ENCODE measurements at places on chromosomes 1 and 21.

DNA sequence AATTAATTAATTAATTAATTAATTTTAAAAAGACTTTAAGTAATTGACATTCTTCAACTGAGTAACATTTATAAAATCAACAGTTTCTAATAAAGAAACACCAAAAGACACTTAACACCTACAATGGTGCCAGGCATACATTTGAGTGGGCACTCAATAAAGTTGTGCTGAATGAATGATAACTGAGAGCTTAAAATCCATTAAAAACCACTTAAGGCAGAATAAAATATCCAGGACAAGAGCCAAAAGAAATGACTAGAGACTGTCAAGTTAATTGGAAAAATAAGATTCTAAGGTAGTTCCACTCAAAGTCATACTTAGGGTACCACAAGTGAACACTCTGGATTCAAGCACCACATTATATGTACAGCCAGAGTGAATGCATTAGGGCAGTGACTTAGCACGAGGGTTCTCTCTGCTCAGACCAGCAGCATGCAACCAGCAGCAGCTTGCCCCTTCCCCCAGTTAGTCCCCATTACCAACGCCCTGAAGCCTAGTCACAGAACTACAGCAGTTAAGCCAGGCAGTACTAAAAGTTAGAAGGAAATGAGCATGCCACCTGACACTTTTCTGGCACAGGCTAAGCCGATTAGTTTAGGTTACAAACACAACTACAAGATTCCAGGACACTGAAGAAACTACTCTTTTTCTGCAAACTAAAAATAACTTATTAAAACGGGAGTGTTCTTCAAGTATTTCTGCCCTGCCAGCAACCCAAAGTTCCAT, 46.5 kb downstream of the LUZP1 start:
- no peak for DNase-seq

GRCh38 chr1:94303005-94303404, 65.6 kb upstream of the ARHGAP29 start:
- DNase-seq, result no peak

GRCh38 chr1:7224081-7224534, 438.9 kb downstream of the CAMTA1 start:
- no peak for DNase-seq

GRCh38 chr1:159214149-159214760, 9.6 kb downstream of the ACKR1 start:
- peak; percentile 58 for DNase-seq

GRCh38 chr1:234897754-234898454, 230.7 kb downstream of the TOMM20 start:
- DNase-seq, result no peak

DNA sequence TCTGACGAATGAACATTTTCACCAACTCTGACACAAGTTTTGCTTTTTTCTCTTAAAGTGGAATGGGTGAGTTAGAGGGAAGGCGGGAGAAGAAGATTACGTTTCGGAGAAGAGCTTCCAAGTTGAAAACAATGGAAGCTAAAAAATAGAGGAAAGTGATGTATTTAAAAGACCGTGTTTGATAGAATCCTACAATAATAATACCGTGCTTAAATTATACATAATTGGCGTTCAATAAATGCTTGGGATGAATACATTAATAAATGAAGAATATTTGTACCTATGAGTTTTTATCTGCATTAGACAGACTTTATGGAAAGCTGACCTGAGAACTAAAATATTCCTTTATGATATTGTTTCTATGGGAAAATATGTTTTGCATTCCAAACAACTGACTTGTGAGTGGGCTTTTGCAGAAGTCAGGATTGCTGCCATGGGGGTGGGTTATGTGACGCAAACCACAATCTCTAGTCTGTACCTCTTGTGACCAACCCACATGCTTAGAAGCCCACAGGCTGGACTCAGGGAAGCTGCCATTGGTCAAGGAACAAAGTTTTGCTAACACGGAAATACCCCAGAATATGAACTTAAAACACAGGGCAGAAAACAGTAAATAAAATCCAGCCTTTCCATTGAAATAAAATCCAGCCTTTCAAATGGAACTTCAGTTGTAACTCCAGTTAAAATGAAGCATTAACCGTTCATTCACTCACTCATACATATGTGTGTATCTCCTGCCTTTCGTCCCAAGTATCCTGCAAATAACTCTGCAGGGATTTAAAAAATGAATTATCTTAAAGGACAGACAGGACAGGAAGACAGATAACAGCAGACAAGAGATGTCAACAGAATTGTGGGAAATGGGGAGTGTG, 21.3 kb upstream of the ATF3 start:
- no peak for DNase-seq

DNA sequence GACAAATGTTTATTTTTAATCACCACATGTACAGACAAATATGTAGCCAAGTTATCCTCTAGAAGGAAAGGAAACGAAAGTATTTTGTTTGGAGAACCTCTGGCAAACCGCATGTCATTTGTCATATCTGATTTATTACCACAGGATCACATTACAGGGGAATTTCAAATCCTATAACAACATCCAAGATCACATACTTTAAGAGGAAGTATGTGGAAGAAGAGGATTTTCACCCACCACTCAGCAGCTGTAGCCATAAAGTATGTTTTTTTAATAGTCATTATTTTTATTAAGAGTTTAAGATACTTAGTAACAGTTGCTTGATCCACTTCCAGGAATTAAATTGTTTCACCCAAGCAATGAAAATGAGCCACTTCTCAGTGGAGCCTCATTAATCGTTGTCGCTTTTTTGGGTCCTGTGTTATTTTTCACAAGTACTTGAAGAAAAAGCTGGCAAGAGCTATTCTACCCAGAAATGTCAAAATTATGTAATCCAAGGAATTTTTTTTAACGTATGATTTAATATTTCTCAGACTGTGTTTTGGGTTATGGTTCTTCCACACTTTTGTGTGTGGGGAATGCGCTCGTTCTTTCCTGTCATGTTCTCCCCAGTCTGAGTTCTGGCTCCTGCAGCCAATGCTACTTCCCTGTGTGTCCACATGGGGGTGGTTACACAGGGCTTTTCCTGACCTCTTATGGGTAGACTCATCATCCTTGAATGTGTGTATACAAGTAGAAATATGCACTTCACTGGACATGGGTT, 6.9 kb downstream of the SERTAD4 start:
- peak; percentile 94 for DNase-seq

- no peak for DNase-seq
These were observed 169.6 kb downstream of the ROR1 start for GRCh38 chr1:63943393-63943792.

- peak; percentile 4 for DNase-seq
These were observed 352.1 kb downstream of the ST6GALNAC3 start for GRCh38 chr1:76426606-76427005.

DNA sequence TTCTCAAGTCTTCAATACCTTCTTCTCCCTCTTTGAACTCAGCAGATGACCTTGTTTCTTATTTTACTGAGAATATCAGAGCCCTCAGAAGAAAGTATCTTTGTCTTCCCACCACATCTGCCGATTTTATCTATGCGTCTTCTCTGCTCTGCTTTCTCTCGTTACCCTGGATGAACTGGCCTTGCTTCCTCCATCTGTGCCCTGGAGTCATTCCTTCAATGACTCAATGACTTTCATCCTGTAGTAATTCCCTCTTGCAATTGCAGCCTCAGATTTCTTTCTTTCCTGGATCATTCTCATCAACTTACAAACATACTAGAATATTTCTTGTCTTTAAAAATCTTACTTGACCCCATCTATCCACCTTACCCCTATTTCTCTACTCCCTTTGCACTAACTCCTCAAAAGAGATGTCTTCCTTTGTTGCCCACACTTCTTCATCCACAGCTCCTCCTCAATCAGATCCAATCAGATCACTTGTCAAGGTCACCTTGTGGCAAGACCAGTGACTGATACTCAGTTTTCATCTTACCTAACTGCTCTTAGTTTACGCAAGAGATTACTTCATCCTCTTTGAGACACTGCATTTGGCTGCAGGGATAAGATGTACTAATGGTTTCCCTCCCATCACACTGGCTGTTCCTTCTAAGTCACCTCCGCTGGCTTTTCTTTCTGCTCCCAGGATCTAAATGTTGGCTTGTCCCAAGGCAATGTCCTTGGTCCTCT, 8.2 kb upstream of the TGFBR3 start:
- DNase-seq, result peak; percentile 81

- no peak for DNase-seq
These were observed 87.3 kb downstream of the RPS6KC1 start for GRCh38 chr1:213138391-213138790.

DNA sequence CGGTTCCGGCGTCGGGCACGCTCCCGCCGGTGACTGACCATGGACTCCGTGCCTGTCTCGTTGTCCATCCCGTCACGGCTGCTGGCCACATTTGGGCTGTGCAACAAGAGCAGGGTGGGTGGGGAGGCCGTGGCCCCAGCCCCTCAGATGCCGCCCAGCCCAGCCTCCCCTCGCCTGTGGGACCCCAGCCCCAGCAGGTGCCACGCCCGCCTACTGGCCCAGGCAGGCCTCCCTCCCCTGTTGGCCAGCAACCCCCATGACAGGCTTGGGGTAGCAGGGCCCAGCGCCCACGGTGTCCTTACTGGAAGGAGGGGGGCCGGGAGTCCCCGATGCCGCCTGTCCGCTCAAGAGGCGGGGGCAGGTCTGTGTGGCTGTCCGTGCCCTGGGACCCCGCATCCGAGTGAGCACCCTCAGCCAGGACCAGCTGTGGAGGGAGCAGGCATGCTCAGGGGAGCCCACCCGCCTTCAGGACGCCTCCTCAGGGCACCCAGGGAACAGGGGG, 7.1 kb downstream of the DVL1 start:
- DNase-seq, result no peak

DNA sequence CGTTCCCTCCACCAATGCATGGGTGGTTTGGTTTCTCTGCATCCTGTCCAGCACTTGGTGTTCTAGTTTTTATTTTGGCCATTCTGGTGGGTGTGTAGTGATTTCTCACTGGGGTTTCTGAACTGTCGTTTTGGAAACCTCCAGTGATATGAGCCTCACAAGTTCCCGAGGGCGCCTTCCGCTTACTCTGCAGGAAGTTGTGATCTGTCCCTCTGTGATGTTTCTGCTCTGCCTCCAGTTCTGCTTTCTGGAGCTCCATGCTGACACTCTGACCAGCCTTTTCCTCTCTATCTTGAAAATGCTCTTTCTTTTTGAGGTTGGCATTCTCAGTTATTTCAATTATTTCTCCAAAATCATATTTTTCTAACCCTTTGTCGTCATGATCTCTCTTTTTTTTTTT, 111.6 kb downstream of the PLD5 start:
- no peak for DNase-seq

GRCh38 chr1:98103617-98104285, 182.9 kb upstream of the DPYD start:
- peak; percentile 59 for DNase-seq

DNA sequence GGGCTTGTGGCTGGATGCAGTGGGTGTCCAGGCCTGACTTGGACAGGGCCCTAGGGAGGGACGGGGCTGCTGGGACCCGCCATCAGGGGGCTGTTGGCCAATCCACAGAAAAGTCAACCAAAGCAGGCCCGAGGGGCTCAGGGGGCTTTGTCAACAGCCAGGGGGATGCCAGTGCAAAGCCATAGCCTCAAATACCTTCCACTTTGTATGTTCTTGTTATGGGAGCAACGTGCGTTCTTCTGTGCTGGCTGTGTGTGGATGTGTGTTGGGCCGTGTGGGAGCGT, 35.4 kb upstream of the ARF1 start:
- no peak for DNase-seq

- no peak for DNase-seq
These were observed 76.8 kb downstream of the LPGAT1 start for GRCh38 chr1:211753649-211754251.

DNA sequence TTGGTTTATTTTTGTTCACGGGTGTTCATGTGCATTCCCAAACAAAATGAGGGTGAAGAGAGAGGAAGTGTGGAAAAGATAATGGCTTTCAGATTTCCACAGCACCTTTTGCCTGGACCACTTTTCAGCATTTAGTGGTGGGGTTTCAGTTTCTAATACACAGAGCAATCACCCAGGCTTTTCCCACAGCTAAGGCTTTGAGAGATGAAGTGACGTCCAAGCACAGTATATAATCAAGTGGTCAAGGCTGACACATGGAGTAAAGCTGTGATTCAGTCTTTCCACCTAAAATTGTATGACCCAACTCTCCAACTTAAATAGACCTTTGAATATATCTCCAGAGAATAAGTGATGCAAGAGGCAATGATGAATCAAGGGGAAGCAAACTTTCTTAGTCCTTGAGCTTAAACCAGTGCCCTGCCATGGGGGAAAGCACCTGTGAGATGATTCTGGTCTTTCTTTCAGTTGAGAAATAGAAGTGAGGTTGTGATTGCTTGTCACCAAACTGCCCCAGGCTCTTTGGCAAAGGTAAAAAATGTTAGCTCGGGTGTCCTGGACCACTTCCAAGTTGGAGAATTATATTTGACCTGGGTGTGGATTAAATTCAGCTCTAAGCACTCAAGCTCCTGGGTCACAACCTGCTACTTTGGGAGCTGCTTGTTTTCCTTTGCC, 2.4 kb upstream of the PIK3R3 start:
- peak; percentile 78 for DNase-seq

DNA sequence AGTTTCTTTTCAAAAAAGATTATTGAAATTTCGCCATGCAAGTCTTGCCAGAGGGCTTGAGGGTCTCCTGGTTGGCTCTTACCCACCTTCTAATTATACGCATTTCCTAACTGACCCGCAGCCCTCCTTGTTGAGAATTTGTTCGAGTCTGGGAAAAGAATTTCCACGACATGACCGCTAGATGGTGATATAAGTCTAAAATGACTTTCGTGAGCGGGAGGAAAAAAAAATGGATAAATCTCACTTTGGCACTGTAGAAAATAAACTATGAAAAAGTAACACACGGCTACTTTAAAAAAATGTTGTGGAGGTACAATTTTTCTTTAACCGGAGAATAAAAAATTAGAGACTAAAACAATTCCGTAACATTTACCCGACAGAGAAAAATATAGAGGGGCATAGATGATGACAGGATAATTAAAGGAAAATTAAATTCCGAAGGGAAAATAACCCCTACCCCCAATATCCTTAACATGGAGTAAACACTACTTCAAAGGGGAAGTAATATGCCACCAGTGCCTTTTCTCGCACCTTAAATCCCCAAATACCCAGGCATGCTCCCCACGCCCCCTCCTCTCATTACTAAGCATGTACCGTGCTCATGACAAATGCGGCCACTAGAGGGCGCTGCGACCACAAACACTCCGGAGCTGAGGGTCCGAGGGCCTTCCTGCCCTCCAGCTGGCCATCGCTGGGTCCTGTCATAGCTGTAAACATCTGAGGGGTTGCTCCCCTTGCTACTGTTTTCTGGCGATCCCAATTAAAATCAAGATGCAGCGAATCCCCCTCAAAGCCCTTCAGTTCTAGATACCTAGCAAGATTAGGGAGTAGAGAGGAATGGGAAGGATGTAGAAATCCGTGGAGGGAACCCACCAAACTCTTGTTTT, 266.9 kb downstream of the ASTN1 start:
- DNase-seq, result peak; percentile 76
